Activated CD8-positive, alpha-beta T cell treated with anti-CD3 and anti-CD28 coated beads, Interleukin-2, amount 10 ng/mL, durations not matched to agents 7 days and 5 days (primary cell): ENCODE measurements at places on chromosomes 13 and 19.

GRCh38 chr13:28588296-28588695, 70.6 kb upstream of the POMP start:
- no peak for DNase-seq

DNA sequence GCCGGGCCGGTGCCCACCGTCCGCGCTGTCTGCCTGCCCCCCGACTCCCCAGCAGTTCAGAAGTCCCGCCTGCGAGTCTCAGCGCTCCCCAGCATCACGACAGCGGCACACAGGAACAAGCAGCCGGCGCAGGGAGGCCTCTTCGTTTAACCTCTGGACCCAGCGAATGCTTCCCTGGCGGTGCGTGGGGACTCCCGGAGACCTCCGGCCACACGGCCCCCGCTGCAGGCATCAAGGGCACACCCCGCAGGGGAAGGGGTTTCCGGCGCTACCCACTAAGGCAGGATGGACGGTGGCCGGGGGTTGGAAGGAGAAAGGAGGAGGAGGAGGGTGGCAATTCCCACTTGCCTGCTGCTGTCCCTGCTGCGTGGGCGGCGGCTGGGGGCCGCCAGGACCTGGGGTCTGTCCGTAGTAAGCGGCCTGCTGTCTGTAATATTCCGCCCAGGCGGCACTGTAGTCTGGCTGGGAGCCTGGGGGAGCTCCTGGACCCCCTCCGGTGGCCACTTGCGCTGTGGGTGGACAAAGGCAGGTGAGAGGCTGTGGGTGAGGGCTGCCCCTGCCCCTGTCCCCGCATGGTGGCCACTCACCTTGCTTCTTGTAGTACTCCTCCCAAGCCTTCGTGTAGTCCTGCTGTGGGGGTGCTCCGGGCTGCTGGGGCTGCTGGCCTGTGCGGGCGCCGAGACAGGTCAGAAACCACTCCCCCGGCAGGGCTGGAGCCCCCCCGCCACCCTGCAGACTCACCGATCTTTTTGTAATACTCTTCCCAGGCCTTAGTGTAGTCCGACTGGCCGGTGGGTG, 9.6 kb downstream of the KHSRP start:
- DNase-seq, result no peak

DNA sequence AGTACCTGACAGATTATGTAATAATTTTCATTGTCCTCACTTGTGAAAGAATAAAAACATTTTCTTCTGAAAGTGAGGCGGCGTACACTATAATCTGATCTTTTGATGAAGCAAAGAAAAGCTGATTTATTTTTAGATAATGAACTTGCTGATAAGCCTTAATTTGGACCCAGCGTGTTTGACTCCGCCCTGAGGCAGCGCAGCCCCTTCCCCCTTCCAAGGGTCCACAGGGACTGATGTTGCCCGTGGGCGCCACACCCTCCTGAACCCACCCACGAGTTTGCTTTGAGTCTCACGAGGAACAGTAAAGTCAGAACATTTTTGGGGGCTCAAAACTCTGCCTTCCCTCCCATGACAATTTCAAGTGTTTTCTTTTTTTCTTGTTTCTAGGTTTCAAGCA, 40.0 kb downstream of the TEX29 start:
- no peak for DNase-seq

- no peak for DNase-seq
Measured at GRCh38 chr19:58304748-58305064, 471 bp upstream of the ERVK3-1 start.
